ENCODE measurements at places on chromosomes 3 and 15.
A peak's percentile ranks its signal among the peaks of the same experiment; 100 is the strongest.

GRCh38 chr3:159779883-159780282 is 208.8 kb upstream of the IL12A start:
- no peak for DNase-seq

GRCh38 chr15:73321496-73322450 is 47.0 kb downstream of the HCN4 start:
- no peak for DNase-seq

GRCh38 chr15:86892774-86893449 is 813.2 kb downstream of the AGBL1 start:
- no peak for DNase-seq

DNA sequence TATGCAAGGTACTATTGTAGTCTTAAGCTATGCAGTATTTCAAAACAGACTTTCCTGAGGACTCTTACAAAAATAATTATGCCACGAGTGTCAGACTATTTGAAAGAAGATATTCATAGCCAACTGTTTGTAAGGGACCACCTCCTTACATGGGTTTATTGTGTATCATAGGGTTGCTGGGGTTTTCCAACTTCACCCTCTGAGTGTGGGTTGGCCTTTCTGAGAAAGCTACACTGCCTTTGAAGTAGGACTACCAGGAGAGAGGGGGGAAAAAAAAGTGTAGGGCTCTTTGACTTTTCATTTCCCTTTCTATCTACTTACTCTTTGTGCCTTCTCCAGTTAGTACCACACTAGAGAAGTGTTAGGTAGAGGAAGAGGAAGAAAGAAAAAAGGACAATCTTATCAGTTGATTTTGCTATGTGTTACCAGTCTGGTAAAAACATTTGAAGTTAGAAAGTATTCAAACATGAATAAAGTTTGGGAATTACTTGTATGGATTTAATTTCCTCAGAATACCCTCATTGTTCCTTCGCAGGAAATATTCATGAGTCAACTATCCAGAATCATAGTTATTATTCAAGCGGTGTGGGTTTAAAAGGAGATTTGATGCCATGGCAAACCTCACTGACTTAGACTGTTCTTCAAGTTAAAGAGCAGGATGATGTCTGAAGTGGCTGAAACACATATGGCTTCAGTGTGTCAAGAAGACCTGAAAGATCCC is 329.3 kb upstream of the THBS1 start:
- no peak for DNase-seq

- DNase-seq, result no peak
Observed at GRCh38 chr3:106560451-106560966, 691.7 kb upstream of the CBLB start.

DNA sequence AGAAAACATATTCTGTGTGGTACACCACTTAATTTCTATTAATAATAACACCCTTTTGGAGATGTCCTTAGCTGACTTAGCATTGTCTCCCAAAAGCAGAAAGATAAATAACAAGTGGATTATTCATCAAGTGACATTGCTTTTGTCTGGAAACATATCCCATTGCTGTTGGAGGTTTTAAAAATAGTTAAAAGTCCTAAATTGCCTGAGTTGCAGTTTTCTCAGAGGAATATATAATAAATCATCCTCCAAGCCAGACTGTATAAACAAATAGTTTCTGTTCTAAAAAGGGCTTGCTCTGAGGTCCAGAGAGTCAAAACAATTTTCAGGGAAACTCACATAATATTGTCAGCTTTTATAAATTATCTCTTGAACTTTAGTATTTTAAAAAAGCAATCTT is 60.4 kb upstream of the CD96 start:
- DNase-seq, result no peak

GRCh38 chr3:41356775-41357174 is 157.5 kb downstream of the CTNNB1 start:
- DNase-seq, result no peak

- no peak for DNase-seq
Observed at GRCh38 chr3:28980631-28981030, 300.2 kb upstream of the RBMS3 start.

GRCh38 chr15:76185716-76186115 is 125.6 kb downstream of the ETFA start:
- peak; percentile 38 for DNase-seq

DNA sequence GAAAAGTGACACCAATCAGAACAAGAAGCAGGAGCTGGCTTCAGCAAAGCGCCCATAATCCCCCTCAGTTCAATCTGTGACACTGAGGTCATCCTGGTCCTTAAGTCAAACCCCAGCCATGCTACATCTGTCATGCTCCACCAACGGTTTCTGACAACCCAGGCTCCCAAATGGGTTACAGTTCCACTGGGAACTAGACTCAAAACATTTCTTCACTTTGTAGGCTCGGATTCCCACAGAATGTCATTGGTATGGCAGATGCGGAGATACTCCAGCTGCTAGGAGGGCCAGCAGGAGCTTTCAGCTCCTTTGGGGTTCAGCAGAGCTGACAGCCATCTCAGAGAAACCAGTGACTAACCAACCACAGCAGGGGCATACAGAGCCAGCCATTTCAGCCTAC is 48.9 kb downstream of the SUMF1 start:
- DNase-seq, result no peak

DNA sequence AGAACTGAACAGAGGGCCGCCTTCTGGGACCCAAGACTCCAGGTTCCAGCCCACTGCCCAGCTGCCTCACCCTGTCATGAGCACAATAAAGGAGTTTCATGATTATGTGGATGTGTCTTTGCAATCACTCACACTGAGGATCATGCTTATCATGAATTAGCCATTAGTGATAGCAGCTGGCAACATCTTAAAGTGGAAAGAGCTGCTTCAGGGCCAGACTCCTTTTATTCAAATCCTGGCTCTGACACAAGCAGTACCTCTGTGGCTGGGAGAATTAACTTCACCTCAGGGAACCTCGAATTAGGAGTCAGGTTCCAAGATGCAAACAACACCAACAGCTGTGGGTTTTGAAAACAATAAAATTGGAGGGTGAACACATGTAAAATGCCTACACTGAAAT is 6.6 kb upstream of the SCAP start:
- DNase-seq, result no peak

DNA sequence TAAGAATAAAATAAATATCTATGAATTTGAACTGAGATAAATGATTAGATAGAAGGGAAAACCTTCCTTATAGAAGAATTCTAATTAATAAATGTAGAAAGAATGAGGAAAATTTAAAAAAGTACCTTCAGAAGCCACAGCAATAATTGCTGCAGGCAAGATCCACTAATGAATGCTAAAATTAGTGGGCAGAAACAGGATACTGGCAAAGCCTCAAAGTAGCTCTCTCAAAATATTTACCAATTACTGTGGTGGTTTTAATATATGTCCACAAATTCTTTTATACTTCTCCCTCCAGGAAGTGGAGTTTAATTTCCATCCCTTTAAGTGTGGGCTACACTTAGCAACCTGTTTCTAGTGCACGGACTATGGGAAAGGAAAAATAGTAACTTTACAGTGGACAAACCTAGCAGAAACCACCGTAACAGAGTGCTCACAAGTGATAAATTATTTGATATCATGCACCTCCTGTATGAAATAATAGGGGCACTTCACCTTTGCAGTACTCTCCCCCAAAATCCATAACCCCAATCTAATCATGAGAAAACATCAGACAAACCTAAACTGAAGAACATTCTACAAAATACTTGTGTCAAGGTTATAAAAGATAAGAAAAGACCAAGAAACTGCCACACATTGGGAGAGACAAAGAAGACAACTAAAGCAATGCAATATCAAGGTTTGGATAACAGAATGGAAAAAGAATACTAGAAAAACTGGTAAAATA is 6.8 kb downstream of the PEAK1 start:
- no peak for DNase-seq

- no peak for DNase-seq
Observed at GRCh38 chr3:123475786-123476185, 26.9 kb upstream of the ADCY5 start.

DNA sequence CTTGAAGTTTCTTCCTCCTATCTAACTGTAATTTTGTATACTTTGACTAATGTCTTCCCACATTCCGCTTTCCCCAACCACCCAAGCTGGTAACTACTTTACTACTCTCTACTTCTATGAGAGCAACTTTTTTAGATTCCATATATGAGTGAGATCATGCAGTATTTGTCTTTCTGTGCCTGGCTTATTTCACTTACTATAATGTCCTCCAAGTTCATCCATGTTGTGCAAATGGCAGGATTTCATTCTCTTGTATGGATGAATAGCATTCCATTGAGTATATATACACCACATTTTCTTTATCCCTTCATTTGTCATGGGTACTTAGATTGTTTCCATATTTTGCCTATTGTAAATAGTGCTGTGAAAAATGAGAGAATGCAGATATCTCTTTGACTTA is 78.5 kb upstream of the CCNL1 start:
- no peak for DNase-seq

DNA sequence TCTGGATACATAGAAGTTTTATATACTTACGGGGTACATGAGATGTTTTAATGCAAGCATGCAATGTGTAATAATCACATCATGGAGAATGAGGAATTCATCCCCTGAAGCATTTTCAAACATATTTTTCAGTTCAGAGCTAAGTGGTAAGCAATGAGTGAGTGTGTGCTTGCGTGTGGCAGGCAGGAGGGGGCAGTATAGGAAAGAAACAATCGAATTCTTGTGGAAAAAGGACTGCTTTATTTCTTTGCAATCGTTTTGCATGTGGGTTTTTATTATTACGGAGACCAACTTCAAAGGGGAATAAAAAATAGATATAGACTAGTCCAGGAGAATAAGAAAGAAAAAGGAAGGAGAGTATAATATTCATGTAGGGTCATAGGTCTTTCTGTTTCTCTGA is 271.6 kb downstream of the CHL1 start:
- DNase-seq, result peak; percentile 2

DNA sequence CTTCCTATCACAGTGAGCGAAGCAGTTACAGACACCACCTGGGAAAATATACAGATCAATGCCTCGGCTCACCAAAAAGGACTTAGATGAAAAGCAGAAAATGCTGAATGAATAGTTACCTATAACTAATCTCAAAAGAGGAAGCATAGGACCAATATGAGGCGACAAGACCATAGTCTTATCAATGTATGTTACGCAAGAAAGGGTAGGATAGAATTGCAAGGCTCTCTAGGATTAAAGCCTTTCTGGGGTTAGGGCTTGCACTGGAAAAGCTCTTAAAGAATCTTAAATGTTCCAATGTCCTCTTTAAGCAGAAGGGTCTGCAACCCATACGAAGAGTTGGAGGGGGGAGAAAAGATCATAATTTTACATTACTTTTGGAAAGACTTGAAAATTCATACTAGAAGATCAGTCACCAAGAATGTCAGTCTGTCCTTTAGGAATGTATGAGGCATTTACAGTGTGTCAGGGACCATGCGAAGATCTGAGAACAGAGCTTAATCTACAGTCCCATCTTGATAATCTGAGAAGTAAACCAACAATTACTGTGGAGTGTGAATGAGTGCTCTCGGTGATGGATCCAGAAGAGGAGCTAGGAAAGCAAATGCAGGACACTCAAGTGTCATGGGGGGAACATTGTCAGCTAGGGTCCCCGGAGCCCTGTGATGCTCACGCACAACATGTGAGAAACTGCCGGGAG is 185.9 kb downstream of the GREM1 start:
- DNase-seq, result no peak

DNA sequence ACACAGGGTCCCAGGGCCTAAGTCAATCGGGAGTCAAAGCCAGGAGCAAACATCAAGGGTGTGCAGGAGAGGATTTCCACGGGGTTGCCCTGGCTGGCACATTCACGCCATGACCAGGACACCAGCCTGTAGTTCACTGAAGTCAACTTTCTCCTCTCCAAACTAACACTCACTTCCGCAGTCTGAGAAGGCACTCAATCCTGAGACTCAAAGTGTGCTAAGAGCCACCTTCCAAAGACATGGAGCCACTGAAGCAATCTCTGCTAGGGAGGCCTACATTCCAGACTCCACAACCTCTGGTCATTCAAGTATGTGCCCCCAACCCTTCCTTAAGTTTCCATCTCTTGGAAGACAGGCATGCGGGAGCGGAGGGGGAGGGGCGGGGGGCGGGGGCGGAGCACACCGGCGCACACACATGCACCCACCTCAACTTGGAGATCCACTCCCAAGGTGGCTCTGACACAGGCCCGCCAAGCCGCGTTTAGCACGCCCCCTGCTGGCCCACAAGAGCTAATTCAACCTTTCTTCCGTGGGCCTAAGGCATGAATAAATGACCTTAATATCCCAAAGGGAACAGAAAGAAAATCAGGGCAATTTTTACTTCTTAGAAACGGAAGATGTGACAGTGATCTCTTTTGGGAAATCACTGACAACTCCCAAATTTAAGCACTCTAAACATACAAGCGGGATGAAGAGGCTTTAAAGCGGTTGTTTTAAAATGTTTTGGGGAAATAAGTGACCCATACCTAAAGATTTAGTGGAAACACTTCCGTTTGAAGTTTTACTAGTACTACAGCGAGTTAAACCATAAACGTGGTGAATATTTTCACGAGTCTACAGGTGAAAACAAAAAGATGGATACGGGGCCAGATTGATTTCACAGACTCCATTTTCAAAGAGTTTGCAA is 162.5 kb upstream of the CHRNA7 start:
- no peak for DNase-seq

GRCh38 chr3:79230266-79230665 is 537.5 kb downstream of the ROBO1 start:
- no peak for DNase-seq

DNA sequence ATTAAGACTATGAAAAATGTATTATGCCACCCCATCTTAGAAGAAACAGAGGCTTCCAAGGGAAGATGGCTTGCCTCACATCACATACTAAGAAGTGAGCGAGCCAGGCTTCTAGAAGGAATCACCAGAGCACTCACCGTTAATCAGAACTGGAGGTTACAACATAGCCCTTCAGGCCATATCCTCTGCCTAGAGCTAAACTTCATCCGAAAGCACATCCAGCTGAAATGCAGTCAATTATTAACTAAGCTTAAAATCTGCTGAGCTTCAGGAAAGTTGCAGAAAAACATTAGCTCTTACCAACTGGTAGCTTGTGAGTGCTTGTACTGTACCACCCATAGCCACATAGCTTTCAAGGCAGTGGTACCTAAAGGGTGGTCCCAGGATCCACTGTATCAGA is 483.2 kb downstream of the TBL1XR1 start:
- DNase-seq, result no peak

- DNase-seq, result no peak
Observed at GRCh38 chr15:95498961-95499360, 831.5 kb upstream of the NR2F2 start.

DNA sequence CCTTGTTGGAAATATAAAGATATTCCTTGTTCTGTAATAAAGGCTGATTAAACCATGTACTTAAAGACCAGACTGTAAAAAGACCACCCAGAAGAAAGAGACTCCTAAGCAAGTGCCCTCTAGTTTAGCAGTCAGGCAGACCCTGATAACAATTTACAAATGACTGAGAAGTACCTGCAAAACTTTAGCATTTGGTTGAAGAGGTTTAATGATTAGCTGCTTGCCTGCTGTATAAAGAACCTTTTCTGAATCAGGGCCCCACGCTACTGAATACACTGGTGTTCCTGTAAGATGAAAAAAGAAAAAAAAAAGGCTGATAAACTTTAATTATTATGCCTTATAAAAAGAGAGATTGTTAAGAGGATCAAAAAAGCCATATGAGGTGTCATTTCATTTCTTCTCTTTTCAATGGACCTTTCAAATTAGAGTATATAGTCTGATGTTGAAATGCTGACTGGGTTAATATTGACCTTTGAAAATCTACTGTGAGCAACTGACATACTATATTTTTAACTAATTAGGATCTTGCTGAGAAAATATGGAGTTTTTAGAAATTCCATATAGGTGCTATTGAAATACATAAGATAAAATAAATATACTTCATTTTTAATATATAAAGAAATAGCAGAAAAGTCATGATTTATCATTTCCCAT is 33.0 kb downstream of the IFT80 start:
- no peak for DNase-seq

GRCh38 chr3:159038405-159038804 is 236.6 kb downstream of the MFSD1 start:
- no peak for DNase-seq

All from Panc1 (cell line).